Stimulated activated CD8-positive, alpha-beta memory T cell treated with anti-CD3 and anti-CD28 coated beads, Interleukin-4, amount 100 ng/mL, for 24 hours (primary cell): ENCODE measurements at places on chromosomes 3 and 15.

DNA sequence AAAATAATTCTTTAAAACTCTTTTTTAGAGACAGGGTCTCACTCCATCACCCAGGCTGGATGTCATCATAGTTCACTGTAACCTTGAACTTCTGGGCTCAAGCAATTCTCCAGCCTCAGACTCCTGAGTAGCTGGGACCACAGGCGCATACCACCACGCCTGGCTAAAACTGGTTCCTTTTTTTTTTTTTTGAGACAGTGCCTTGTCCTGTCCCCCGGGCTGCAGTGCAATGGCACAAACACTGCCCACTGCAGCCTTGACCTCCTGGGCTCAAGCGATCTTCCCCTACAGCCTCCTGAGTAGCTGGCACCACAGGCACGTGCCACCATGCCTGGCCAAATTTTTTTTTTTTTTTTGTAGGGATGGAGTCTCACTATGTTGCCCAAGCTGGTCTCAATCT is 23.7 kb upstream of the FURIN start:
- DNase-seq: no peak

- DNase-seq: no peak
These were observed 112.3 kb downstream of the ADAMTS17 start for GRCh38 chr15:100229181-100230163.

DNA sequence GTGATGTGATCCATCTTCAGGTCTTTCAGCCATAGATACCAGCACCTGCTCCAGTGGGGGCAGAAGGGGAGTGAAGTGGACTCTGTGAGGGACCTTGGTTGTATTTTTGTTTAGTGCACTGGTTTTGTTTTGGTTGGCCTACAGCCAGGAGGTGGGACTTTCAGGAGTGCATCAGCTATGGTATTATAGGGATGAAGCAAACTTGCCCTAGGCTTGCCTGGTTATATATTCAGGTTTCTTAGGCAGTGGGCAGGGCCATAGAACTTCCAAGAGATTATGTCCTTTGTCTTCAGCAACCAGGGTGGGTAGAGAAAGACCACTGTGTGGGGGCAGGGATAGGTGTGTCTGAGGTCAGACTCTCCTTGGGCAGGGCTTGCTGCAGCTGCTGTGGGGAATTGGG is 337.3 kb upstream of the SGO1 start:
- no peak for DNase-seq

GRCh38 chr3:161197855-161198850 is 23.0 kb upstream of the NMD3 start:
- no peak for DNase-seq

DNA sequence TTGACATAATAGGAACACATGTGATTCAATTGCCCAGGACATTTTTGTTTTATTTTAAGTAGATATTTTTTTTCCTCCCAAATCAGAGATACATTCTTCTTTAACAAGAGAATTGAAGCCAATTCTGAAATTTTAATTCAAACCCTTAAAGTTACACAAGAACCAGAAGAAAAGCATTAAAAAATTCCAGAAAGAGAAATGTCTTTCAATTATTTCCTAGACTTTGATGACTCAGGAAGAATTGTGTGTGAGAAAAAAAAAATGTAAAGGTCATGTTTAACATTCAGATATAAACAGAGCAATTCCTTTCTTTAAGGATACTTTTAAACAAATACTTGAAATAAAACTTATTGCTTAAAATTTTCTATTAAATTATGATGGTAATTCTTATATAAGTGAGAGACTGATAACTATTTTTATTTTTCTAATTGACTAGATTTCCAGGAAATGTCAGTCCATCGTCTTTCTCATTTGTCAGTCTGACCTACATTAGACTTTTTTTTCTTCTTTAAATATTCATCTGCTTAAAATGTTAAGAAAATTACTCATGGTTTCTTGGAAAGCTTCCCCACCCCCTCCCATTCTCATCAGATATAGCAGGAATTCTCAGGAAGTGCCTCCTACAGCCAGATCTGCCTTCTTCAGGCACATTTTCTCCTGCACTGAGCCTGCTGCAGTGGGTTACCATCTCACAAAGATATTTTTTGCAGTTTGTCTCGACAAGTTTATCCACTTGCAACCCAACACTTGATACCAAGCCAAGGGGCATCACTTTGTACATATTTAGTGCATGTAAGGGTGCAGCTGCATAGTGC is 261.8 kb upstream of the CBLB start:
- no peak for DNase-seq

DNA sequence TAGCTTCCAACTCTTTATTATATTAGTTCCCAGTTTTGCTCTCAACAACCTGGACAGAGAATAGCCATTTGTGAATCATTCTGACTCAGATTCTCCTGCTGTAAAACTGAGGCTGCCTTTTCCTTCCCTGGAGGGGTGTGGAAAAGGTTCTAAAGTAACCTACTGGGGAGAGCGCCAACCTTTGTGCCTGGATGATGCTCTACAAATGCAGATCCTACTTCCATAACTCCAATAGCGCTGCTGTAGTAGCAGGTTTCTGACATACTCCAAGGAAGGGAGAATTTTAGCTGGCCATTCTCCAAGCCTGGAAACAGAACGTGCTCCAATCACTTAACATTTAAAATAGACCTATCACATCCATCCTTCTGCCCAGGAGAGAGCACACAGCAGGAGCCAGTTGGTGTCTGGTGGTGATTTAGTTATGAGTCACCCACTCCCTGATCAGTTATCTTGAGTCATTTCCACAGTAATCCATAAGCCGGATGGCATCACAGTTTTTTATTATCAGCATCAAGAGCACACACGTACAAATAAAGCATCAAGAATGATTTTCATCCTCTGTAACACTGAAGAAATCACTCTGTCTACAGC is 38.3 kb downstream of the MYH15 start:
- DNase-seq: no peak

DNA sequence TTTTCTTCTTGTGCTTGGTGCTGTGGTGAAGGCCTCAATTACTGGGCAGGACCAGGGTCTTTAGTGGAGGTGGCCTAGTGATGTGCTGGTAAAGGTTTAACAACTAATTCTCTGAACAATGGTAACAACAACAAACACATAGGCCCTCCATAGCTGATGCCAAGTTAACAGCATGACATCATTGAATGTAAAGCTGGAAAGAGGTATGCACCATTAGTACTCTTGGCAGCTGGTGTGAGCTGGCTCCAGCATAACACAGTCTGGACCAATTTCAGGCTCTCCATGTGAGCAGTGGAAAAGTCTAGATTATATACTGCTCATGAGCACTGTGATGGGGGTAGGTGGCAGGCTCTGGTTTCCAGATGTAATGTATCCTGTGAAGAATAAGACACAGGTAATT is 61.8 kb downstream of the SLC7A14 start:
- DNase-seq: no peak

DNA sequence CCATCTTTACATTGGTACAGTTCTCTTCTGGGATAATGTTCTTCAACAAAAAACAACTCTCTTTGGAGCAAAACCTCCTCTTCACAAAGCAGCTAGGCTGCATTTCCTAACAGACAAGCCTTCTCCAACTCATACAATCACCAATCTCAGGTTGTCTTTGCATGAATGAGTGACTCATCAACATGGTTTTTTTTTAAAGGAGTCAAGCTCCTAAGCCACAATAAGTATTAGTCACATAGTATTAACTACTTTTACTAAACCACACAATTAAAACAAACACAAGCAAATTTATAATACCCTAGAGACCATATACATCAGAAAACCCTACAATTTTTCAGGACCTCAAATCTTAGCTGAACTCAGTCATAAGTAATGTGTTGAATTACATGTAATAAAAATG is 137.4 kb downstream of the TBC1D5 start:
- DNase-seq: no peak

DNA sequence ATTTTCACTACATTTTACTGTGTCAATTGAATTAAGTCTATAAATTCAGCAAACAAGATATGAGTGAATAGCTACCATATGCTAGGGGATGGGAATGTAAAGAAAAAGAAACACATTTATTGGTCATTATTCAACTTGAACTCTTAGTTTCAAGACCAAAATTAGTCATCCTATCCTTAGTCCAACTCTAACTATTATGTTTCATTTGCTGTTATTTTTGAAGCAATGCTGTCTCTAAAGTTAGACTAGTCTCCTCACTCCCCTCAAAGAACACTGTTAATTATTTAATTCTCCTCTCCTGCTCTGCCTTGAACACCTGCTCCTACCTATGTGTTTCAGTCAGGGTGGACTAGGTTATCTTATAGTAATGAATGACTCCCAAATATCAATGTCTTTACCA is 920.9 kb downstream of the TUSC7 start:
- DNase-seq: no peak

GRCh38 chr3:64691051-64691450 is 3.3 kb upstream of the ADAMTS9 start:
- no peak for DNase-seq

DNA sequence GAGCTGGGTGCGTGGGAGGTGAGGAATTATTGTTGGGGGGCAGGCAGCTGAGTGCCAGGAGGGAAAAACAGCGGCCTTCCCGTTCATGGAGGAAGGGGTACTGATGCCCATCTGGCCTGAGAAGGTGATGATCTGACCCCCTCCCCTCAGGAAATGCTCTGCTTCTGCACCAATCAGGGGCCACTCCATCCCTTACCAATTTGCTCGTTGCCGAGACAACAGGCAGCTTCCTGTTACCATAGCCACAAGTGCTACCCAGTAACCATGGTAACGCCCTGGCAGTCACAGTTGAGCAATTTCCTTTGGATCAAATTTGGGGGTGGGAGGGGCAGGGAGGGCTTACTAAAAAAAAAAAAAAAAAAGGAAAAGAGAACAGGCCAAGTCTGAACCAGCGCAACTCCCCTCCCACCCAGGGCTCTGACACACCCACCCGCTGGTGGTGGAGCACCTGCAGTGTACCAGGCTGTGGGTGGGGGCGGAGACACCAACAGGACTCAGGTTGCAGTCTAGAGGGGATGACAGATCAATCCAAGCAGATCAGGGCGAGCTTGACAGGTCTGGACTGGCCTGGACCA is 13.7 kb downstream of the CELF6 start:
- DNase-seq: peak; percentile 7

DNA sequence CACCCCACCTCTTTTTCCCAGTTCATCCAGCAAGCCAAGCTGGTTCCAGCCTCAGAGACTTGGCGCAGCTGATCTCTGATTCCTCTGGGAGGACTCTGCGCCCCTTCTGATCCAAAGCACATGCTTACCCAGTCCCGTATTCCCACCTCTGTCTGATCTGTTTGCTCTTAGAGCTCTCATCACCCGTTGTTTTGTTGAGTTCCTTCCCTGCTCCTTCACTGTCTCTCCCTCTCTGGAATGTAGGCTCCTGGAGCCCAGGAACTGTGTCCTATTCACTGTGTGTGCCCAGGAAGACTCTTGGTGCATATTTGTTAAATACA is 1.3 kb upstream of the ZXDC start:
- DNase-seq: no peak

- DNase-seq: no peak
These were observed 28.9 kb downstream of the CD200R1L start for GRCh38 chr3:112817797-112818196.

- DNase-seq: no peak
These were observed 58.1 kb downstream of the SNX4 start for GRCh38 chr3:125461896-125462295.

DNA sequence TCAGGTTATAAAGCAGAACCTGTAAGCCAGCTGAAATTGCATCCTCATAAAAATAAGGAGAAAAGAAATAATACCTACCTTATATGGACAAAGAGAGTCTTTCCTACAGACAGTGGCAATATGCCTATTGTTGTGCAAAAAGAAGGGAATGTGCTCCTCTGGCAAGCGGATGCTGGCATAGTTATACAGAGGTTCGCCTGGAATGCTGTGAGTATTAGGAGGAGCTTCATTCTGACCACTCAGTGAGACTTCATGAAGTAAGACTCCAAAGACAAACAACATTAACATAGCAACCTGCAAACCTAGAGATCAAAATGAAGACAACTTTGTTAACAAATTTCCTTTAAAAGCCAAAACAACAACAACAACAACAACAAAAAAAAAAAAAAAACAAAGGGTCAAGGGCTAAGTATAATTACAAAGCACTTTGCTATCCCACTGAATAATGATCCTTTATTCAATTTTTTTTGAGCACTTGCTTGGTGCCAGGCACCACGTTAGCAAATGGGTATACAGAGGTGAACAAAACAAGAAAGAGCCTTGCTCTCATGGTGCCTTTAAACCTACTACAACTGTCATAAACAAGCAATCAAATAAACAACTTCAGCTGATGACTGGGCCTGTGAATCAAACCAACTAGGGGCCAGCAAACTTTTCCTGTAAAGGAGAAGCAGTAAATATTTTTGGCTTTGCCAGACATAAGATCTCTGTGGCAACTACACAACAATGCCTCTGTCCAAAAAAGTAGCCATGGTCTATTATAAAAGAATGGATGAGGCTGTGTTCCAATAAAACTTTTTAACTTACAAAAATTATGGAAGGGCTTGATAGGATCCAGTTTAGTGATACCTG is 3.7 kb downstream of the EOGT start:
- DNase-seq: no peak

DNA sequence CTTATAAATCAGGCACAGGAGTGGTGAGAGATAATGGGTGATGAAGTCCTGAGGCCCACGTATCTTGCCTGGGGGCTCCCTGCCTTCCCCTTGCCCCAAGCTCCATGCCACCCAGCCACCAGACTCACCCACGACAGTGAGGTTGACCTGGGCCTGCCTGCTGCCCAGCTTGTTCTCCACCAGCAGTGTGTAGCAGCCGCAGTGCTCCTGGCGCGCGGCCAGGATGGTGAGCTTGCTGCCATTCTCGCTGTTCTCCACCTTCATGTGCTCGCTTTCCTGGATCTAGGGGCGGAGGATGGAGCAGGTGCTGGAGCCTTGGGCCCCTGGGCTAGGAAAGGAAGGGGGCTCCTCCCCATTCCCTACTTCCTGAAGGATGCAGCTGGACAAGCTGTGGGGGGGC is 79.1 kb upstream of the HACD2 start:
- DNase-seq: no peak
